Kasumi-1 (cell line): ENCODE measurements at places on chromosomes 6 and 20.
A peak's percentile ranks its signal among the peaks of the same experiment; 100 is the strongest.

DNA sequence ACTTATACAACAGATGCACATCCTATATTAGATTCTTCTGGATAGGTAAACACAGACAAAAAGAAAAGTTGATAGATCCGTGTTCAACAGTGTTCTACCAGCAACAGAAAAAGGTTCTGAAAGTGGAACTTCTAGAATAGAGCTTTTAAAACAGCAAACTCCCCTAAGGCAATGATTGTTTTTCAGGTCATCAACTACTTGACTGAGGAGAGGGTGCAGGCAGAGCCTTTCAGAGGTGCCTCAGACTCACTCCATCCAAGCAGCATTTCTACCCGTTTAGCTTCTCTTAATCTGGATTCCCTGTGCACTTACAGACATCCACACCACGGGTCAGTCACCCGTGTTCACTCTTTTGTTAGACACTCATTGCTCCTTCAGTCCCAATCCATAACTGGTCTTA, 28.9 kb downstream of the FYN start:
- no peak for DNase-seq

DNA sequence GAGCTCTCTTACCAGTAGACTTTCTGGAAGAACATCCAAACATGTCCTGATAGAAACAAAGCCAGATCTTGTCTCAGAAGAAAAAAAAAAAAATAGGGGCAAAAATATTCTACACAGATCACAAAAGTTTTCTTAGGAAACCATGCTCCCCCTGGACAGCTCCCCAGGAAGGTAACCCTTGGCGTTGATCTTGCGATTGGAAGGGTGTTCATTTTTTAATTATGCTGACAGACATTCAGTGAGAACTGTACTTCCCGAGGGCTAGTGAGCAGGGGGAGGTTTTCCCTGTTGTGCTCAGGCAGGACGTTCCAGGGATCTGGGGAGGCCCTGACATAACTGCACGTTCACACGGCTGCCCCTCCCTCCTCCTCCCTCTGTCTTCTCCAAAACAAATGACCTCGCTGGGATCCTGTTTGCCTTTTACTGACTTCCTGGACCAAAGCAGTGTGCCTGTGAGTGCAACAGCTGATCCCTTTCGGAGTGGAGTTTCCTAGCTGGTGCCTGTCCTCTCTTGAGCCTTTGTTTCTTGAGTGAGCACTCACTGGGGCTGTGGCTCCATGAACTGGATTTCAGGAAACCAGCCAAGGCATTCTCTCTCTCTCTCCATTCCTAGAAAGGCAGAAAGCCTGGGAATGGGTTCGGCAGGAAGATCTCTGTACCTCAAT, 46.7 kb downstream of the MARCKS start:
- no peak for DNase-seq

DNA sequence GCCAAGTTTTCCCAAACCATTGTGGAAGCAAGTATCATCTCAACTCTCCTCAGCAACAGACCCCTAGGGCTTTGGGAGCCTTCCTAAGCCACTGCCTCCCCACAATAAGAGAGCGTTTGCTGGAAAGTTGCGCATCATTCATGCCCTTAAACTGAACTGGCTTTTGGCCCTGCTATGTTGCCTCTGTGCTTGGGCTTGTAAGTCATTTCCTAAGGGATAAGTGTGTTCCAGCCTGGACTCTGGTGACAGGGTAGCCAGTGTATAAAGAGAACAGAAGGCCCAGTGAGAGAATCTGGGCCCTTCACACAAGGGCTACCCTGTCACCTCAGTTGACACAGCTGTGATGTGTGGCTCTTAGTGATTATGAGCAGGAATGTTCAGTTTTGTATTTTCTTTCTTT, 77.8 kb downstream of the COL9A1 start:
- no peak for DNase-seq

DNA sequence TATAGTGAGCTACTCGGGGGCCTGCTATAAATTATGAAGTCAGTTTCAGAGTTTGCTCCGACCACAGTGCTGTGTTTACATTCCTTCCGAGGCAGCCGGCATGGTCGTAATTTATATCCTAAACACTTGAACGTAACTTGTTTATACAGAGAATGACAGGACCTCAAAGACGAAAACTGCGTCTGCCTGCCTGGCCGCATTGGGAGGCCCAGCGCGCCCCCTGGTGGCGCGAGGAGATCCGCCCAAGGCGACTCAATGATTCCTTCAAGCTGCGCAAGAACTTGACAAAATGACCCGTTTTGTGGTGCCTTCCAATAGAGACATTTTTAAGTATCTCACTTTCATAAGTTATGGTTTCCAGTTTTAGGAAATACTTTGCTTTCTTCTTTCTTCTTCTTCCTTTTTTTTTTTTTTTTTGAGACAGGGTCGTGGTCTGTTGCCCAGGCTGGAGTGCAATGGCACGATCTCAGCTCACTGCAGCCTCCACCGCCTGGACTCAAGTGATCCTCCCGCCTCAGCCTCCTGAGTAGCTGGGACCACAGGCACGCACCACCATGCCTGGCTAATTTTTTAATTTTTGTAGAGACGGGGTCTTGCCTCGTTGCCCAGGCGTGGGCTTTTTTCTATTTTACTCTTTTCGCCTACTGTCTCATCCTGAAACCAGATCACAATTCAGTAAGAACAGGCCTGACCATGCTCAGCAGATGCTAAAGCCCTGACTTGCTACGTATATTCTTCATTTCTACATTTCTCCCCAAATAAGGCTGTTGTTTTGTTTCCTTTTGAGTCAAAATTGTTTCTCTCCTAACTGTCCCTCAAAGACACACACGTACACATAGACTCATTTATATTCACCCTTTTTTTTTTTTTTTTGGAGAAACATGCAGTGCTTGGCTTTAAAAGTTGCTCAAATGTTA, 7.8 kb downstream of the FOXF2 start:
- DNase-seq: peak; percentile 75

DNA sequence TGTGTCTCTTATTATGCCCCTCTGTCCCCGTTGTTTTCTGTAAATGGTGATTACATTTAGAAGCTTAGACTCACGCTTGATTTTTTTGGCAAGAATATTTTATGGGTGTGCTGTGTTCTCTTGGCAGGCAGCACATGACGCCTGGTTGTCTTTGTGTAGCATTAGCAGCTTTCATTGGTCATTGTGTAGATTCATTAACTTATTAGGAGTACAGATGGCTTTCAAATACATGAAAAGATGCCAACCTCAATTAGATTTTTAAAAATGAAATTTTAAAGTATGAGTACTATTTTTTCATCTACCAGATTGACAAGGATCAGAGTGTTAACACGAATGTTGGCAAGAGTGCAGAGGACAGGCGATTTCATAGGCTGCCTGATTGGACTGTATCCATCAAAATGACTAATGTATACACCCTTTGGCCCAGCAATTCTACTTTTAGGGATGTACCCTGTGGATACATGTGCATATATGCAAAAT, 15.2 kb downstream of the COX4I2 start:
- DNase-seq: no peak

DNA sequence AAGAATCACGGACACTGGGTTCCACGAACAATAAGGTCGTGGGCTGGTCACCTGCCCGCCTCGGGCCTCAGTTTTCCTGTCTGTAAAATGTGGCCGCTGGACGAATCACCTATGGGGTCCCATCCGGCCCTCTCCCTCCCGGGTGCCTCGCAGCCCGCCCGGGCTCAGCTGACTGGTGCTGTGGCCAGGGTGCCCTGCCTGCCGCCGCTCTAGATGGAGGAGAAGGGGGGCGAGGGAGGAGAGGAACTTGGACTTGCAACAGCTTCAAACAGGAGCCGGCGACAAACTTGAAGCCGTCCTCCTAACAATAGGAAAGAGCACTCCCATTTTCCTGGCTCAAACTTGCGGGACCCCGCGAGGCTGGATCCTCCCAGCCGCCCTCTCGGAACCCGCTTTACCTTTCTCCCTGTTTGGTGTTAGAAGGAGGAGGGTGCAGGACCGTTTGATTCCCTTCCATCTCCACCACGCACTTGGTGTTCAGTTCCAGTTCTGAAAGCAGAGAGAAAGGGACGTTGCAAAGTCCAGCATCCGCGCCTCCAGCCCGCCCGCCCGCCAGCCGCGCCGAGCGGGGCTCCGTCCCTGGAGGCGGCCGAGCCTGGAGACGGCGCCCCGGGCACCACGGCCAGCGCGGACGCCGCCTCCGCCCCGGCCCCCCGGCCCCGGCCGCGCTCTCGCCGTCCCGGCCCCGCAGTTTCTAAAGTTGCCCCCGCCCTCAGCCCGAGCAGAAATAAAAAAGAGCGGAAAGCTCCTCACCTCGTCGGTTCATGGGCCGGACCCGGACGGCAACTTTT, 584 bp downstream of the KIF13A start:
- DNase-seq: peak; percentile 26

- DNase-seq: no peak
Measured at GRCh38 chr6:77205936-77206335, 257.4 kb downstream of the HTR1B start.

DNA sequence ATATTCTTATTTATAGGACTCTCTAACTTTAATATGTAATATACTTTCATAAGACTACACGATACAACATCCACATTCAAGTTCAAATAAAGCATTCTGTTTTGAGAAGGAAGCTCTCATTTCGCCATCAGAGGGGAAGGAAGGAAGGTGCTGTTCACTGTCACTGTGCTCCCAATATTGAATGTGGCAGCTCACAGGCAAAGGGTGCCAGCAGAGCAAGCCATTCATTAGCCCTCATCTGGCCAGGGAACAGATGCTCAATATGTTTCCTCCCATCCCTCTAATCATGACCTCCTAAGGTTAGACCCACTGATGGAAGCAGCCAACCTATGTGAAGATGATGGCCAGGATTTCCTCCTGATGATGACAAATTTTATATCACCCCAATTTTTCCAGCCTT, 154.4 kb downstream of the DST start:
- DNase-seq: no peak
